Neural progenitor cell (in vitro differentiated cells): ENCODE measurements at places on chromosomes 1 and 21.

- no peak for DNase-seq
Measured at GRCh38 chr1:181594553-181594952, 111.2 kb downstream of the CACNA1E start.

- no peak for DNase-seq
Measured at GRCh38 chr1:205226868-205227583, 720 bp upstream of the TMCC2 start.

GRCh38 chr1:35881850-35882273 is 1.1 kb upstream of the AGO1 start:
- no peak for DNase-seq

GRCh38 chr21:15422783-15423182 is 307.0 kb upstream of the USP25 start:
- no peak for DNase-seq

DNA sequence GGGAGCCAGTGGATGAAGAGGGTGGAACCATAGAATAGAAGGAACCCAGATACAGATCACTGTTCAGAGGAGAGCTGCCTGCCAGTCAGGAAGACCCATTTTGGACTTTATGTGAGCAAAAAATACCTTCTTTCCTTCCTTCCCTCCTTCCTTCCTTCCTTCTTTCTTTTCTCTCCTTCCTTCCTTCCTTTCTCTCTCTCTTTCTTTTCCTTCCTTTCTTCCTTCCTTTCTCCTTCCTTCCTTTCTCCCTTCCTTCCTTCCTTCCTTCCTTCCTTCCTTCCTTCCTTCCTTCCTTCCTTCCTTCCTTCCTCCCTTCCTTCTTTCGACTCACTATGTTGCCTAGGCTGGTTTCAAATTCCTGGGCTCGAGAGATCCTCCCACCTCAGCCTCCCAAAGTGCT is 22.1 kb upstream of the FMOD start:
- DNase-seq = no peak
